Activated T-helper 2 cell treated with anti-CD3 and anti-CD28 coated beads, Interferon-gamma antibody, Interleukin-2, Interleukin-4, amounts not matched to agents 10 μg/mL and 5 μg/mL and 100 μg/mL, durations not matched to agents 14 hours and 24 hours and 36 hours (primary cell): ENCODE measurements at places on chromosomes 11 and 22. TPM values are rescaled to one million over a fixed set of nuclear protein-coding genes. Genes with fewer than 3 reads are reported as not detected.

The KCNQ1 gene
- total RNA-seq, result 3.4 and 4.0 TPM in 2 replicates

- no peaks in the 10 kb centered on the region for H3K36me3 ChIP-seq
- no peak overlapping the region for H3K27ac ChIP-seq
- DNase-seq, result no peak
- no peaks in the 10 kb centered on the region for H3K4me1 ChIP-seq
- no peak overlapping the region for H3K4me3 ChIP-seq
Observed at GRCh38 chr11:134749040-134749839, 337.2 kb upstream of the B3GAT1 start.

DNA sequence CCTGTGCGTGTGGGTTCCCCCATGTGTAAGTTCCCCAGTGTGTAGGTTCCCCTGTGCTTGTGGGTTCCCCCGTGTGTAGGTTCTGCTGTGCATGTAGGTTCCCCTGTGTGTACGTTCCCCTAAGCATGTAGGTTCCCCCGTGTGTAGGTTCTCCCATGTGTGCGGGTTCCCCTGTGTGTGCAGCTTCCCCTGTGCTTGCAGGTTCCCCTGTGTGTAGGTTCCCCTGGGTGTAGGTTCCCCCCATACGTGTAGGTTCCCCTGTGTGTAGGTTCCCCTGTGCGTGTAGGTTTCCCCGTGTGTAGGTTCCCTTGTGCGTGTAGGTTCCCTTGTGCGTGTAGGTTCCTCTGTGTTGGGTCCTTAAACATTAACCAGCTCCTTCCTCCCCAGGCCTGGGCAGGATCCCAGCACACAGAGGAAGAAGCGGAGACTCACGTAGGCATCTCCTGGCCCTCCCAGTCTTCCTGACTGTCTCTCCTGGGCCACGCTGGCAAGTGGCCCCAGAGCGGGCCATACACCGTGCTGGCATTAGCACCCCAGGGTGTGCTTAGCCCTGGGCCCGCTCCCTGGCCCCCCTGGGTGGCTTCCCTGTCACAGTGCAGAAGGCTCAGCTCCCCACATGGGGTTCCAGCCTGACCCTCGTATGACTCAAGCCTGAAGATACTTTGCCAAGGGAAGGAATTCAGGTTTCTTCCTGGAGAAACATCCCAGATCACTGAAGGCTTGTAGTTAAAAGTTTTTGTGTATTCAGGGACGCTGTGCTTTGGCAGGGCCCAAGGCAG is 2.8 kb upstream of the GRAMD4 start:
- H3K36me3 ChIP-seq, result no peaks in the 10 kb centered on the region
- peaks cover 21% of the 10 kb centered on the region for H3K4me1 ChIP-seq
- no peak overlapping the region for H3K27ac ChIP-seq

GRCh38 chr11:4695442-4695841 is 2.2 kb downstream of the OR51E2 start:
- no peaks in the 10 kb centered on the region for H3K36me3 ChIP-seq
- DNase-seq, result no peak
- peaks cover 10% of the 10 kb centered on the region for H3K4me1 ChIP-seq
- H3K27ac ChIP-seq, result no peak overlapping the region

DNA sequence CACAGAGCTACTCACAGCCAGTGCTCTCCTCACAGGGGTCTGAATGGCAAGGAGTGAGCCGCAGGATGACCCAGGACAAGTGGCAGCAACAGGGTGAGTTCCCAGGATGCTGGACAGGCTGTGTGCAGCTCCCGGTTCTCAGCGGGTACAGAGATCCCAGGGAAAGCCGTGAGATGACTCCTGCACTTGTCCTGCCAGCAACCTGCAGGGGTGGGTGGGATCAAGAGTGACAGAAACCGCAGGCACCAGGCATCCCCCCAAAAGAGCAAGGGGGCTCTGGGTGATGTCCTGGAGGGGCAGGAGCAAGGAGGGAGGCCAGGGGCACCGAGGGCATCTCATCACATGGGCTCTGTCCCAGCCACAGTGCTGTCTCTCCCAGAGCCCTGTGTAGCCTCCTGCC is 15.9 kb upstream of the PRODH start:
- H3K4me1 ChIP-seq, result no peaks in the 10 kb centered on the region
- H3K27me3 ChIP-seq, result peaks cover 15% of the 10 kb centered on the region
- no peak for DNase-seq
- no peaks in the 10 kb centered on the region for H3K36me3 ChIP-seq
- H3K27ac ChIP-seq, result no peak overlapping the region
- no peak overlapping the region for H3K4me3 ChIP-seq

- H3K36me3 ChIP-seq, result no peaks in the 10 kb centered on the region
- H3K27ac ChIP-seq, result no peak overlapping the region
- peaks cover 15% of the 10 kb centered on the region for H3K4me1 ChIP-seq
- no peaks in the 10 kb centered on the region for H3K27me3 ChIP-seq
Observed at GRCh38 chr11:57786436-57786835, 24.8 kb downstream of the CTNND1 start.

GRCh38 chr22:17569971-17570511 is 6.7 kb downstream of the SLC25A18 start:
- no peaks in the 10 kb centered on the region for H3K36me3 ChIP-seq
- DNase-seq, result no peak
- no peak overlapping the region for H3K27ac ChIP-seq
- H3K4me1 ChIP-seq, result no peaks in the 10 kb centered on the region

GRCh38 chr11:119704849-119705248 is 24.2 kb downstream of the NECTIN1 start:
- H3K27ac ChIP-seq, result no peak overlapping the region
- peaks cover 2% of the 10 kb centered on the region for H3K4me1 ChIP-seq
- no peaks in the 10 kb centered on the region for H3K36me3 ChIP-seq
- no peak for DNase-seq
- no peak overlapping the region for H3K4me3 ChIP-seq
- peaks cover 30% of the 10 kb centered on the region for H3K27me3 ChIP-seq

- no peak overlapping the region for H3K27ac ChIP-seq
- no peaks in the 10 kb centered on the region for H3K36me3 ChIP-seq
- no peak for DNase-seq
- H3K27me3 ChIP-seq, result peaks cover 5% of the 10 kb centered on the region
Observed at GRCh38 chr11:94732617-94733281, 35.4 kb upstream of the AMOTL1 start.
